Activated naive CD4-positive, alpha-beta T cell treated with anti-CD3 and anti-CD28 coated beads for 36 hours (primary cell): ENCODE measurements at places on chromosomes 2 and 18. TPM values are rescaled to one million over a fixed set of nuclear protein-coding genes. Genes with fewer than 3 reads are reported as not detected.
A peak's percentile ranks its signal among the peaks of the same experiment; 100 is the strongest.

Gene IL1R2
- total RNA-seq: 10.3 TPM

DNA sequence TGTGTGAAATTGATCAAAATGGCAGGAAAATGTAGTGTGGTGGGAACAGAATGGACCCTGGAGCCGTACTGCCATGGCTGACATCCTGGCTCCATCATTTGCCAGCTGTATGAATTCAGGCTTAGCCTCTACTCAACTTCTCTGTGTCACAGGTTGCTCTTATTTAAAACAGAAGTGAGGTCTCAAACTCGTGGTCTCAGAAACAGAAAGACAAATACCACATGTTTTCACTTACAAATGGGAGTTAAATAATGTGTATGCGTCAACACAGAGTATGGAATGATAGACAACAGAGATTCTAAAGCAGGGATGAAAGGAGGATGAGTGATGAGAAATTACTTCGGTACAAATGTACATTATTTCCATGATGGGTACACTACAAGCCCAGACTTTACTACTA, 227.4 kb downstream of the DCC start:
- no peaks in the 10 kb centered on the region for H3K27me3 ChIP-seq
- no peaks in the 10 kb centered on the region for H3K4me1 ChIP-seq

DNA sequence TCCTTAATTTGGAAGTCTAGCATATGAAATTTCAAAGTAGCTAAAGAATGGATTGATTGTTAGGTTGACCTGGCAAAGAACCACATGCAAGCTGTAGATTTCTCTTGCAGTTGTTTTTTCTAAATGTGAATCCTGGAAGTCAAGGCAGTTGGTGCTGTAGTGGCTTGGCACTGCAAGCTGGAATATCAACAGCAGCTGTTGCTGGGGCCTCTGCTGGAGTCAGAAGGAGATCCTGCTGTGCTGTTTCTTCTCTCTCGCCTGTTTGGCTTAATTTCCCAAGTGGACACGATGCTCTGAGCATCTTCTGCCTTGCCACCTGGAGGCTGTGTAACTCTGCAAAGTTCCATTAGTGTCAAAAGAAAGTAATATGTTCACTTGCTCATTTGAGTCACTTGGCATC, 12.6 kb downstream of the PIK3C3 start:
- no peak overlapping the region for H3K27ac ChIP-seq
- no peak for DNase-seq
- H3K27me3 ChIP-seq: no peaks in the 10 kb centered on the region
- peaks cover 22% of the 10 kb centered on the region for H3K36me3 ChIP-seq
- H3K4me1 ChIP-seq: peaks cover 34% of the 10 kb centered on the region

Gene ZNF396
- total RNA-seq: 0.74 TPM

Gene LHCGR
- total RNA-seq: not detected

- no peak overlapping the region for H3K4me3 ChIP-seq
- no peaks in the 10 kb centered on the region for H3K36me3 ChIP-seq
- no peak for DNase-seq
- H3K4me1 ChIP-seq: no peaks in the 10 kb centered on the region
- no peak overlapping the region for H3K27ac ChIP-seq
Observed at GRCh38 chr2:141947396-141948114, 183.3 kb downstream of the LRP1B start.

GRCh38 chr2:49153252-49153651, 1.1 kb downstream of the FSHR start:
- H3K36me3 ChIP-seq: no peaks in the 10 kb centered on the region
- H3K27me3 ChIP-seq: no peaks in the 10 kb centered on the region
- H3K27ac ChIP-seq: no peak overlapping the region
- H3K4me3 ChIP-seq: no peak overlapping the region

DNA sequence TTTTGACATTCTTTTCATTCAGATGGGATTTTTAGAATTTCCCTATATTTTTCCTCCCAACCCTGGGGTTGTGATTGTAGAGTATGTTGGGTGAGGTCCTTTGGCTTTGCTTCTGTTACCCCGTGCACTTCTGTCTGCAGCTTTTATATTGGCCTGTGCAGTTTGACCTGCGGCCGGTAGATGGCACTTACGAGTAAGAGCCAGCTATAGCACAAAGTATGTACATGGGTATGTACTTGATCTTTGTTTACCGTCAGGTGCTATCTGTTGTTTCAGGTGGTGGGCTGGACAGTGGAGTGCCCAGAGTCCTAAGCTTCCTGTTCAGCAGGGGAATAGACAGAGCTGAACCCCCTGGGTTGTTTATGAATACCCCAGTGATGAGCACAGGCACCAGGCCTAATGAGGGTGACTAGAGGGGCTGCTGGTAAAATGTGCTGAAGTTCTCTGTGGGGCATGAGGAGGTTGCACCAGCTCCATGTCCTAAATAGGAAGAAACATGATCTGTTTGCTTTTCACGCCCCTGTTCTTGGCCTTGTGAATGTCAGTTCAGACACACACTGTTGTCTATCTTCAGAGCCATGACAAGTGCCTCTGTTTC, 58.9 kb upstream of the THUMPD2 start:
- DNase-seq: peak; percentile 13
- no peaks in the 10 kb centered on the region for H3K36me3 ChIP-seq
- H3K27ac ChIP-seq: no peak overlapping the region

Gene CYP27C1
- total RNA-seq: not detected
